ENCODE measurements at places on chromosomes 7 and 10. TPM values are rescaled to one million over a fixed set of nuclear protein-coding genes. Genes with fewer than 3 reads are reported as not detected.

PIK3CG gene
- 5.4 TPM for total RNA-seq

RBM20 gene
- 3.1 TPM for total RNA-seq

DNA sequence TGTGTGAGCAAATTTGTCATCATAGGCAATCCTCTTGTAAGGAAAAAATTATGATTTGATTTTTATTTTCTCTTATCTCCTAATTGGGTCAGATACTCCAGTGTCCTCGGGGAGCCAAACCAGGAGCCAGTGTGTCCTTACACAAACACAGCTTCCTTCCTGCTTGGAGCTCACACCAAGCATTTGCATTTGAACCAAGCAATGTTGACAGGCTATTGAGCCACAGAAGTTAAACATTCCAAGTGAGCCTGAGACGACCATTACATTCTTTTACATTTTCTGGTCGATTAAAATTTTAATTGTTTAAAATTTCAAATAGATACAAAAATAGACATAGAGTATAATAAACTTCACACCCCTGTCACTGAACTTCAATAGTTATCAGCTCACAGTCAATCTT lies 194.8 kb downstream of the CFTR start:
- H3K36me3 ChIP-seq = no peaks in the 10 kb centered on the region
- H3K27ac ChIP-seq = no peak overlapping the region
- H3K4me1 ChIP-seq = no peaks in the 10 kb centered on the region

- H3K4me1 ChIP-seq = no peaks in the 10 kb centered on the region
- H3K4me3 ChIP-seq = no peak overlapping the region
- H3K36me3 ChIP-seq = no peaks in the 10 kb centered on the region
- H3K27me3 ChIP-seq = no peaks in the 10 kb centered on the region
Measured at GRCh38 chr7:107115762-107116540, 52.9 kb upstream of the HBP1 start.

- no peaks in the 10 kb centered on the region for H3K36me3 ChIP-seq
- H3K27me3 ChIP-seq = no peaks in the 10 kb centered on the region
- no peaks in the 10 kb centered on the region for H3K4me1 ChIP-seq
- DNase-seq = no peak
- H3K27ac ChIP-seq = no peak overlapping the region
Measured at GRCh38 chr7:14092331-14092730, 102.9 kb upstream of the ETV1 start.

- no peak for DNase-seq
- no peaks in the 10 kb centered on the region for H3K36me3 ChIP-seq
- no peak overlapping the region for H3K4me3 ChIP-seq
- no peaks in the 10 kb centered on the region for H3K27me3 ChIP-seq
- no peaks in the 10 kb centered on the region for H3K4me1 ChIP-seq
Measured at GRCh38 chr7:105826143-105826542, 50.3 kb downstream of the ATXN7L1 start.
